ENCODE measurements at places on chromosomes 12 and 14.

- DNase-seq, result no peak
Measured at GRCh38 chr12:128818065-128819022, 5.4 kb downstream of the SLC15A4 start.

GRCh38 chr12:39327510-39327909, 115.4 kb downstream of the KIF21A start:
- no peak for DNase-seq

GRCh38 chr14:104138718-104139459, 502 bp downstream of the KIF26A start:
- DNase-seq, result no peak

DNA sequence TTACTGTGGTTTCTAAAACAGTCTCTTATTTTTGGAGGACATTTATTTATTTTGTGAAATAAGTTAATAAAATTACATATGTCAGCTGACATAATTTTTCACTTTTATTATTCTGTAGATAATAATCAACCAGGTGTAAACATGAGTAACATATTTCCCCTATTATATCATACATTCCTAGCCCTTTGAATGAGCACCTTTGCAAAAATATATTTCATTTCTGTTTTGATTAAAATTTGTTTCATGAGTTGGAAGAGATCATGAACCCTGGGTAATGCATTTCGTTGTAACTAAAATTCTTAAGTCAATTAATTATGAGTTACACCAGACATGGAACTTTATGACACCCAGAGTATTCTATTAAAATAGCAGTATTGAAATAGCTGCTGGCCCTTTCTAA, 56.3 kb downstream of the SLC16A7 start:
- DNase-seq, result no peak

GRCh38 chr12:34379142-34379541, 356.8 kb downstream of the ALG10 start:
- no peak for DNase-seq

- no peak for DNase-seq
Measured at GRCh38 chr12:108581311-108582227, 16.3 kb downstream of the TMEM119 start.

GRCh38 chr12:15996254-15996653, 85.1 kb downstream of the DERA start:
- no peak for DNase-seq

- DNase-seq, result peak; percentile 32
Measured at GRCh38 chr14:103679351-103679750, 35.9 kb downstream of the XRCC3 start.

DNA sequence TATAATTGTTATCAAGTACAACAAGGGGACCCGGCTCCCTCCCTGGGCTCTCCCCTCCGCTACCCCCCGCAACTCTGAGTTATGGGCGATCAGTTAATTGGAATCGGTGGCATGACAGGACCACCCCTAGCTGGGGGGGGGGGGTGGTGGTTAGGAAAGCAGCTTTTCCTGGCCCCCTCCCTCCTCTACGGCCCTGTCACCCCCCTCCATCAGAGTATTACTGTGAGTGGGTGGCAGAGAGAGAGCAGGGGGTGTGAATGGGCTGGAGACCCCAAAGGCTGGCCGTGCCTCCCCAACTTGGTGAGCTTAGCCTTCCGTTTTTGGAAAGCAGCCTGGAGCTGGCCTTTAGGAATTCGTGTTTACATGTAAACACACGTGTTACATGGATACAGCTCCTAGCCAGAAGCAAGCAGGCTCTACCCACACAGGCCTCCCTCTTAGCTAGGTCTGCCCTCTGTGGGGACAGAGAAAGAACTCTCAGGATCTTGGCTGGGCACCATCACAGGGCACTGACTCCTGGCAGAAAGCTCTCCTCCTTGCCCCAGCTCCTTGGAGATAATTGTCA, 1.1 kb upstream of the HOXC4 start:
- no peak for DNase-seq

DNA sequence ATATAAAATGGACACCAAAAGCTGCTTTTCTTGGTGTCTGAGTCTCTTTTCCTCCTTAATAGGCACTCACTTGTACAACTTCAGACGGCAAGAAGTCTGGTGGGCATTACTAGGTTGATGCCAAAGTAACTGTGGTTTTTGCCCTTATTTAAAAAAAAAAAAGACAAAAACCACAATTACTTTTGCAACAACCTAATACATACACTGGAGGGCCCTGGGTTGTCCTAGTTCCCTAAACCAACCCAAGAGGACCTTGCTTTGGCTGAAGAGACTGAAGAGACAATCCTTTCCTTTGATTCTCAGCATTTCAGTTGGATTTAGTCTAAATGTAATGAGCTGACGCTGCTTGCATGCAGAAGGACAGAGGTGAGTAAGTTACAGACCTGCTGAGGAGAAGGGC, 16.2 kb upstream of the PLEKHG3 start:
- no peak for DNase-seq

GRCh38 chr12:99131751-99132199, 486.7 kb downstream of the APAF1 start:
- DNase-seq, result no peak

- no peak for DNase-seq
Measured at GRCh38 chr14:68412505-68413465, 380.1 kb downstream of the ZFP36L1 start.

- DNase-seq, result no peak
Measured at GRCh38 chr12:32877601-32878459, 18.7 kb downstream of the PKP2 start.

DNA sequence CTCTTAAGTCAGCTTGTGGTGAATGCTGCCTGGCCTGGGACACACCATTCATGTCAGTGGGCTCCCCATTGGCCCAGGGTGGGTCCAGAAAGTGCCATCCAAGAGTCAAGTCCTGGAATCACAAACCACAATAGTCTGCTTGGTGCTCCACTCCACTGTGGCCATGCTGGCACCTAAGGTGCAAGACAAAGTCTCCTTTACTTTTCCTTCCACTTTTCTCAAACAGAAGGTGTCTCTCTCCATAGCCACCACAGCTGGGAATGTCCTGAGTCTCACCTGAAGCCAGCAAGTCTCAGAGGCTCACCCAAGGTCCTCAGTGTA, 9.0 kb downstream of the RDH16 start:
- DNase-seq, result no peak

DNA sequence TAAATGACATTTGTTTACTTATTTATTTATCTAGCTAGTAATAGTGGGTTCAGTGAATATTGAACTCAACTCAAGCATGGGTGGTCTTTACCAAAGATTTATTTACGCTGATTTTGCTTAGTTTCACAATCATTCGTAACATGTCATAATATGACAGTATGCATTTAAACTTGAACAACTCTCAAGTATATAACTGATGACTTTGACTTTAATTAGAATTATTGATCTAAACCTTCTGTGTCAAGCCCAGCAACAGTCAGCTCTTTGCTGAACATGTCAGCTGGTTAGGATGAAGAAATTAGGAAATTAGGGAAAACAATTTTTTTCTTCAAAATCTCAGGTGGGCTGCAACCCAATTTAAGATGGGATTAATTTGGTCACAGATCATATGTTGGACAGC, 210.5 kb upstream of the G2E3 start:
- no peak for DNase-seq

DNA sequence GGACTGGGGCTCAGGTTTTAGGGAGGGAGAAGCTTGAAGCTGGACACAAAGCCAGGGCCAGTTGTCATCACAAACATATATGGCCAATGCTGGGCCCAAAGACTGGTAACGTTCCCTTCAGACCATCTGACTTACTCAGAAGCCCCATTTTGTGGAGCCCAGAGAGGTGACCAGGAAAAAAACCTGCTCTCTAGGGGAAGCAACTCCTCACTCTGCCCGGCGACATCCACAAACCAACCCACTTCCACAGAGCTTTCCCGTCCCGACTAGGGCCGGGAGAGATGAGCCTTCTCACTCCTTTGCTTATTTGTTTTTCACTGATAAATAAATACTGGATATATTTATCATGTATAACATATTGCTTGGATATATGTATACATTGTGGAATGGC, 180.9 kb upstream of the RTL1 start:
- DNase-seq, result no peak

DNA sequence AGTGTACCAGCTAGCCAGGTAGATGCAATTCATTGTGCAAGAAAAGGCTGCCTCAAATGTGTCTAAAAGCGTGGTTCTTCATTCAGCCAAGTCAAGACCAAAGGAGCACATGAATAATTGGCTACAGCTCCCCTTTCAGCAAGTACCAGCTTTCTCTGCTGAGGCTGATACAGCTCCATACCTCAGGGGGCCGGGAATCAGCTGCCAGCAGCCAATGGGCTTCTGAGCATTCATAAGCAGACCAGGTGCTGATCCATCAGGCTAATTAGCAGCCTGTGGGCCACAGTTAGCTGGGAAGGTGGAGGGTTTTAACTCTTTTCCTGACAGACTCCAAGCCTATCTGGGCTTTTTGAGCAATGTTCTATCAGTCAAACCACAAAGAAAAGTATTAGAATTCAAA, 264.7 kb downstream of the APAF1 start:
- DNase-seq, result no peak

DNA sequence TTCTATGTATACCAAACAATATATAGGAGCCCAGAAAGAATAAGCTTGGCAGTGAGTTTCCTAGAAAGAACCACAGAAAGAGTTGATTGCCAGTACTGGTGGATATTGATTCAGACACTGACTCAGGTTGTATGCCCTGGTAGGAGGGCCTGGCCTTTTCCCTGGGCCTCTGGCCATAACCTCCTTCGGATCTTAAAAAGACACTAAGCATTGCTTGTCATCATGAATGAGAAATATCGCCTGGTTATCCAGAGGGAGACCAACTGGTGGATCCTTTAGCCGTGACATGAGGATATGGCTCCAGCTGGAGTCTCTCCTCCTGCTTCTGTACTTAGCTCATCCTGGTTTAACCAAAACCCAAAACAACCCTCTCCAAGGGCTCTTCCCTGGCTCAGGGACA, 231.5 kb downstream of the MSRB3 start:
- no peak for DNase-seq

Data from activated T-cell treated with anti-CD3 and anti-CD28 coated beads, Interleukin-2, amount 50 U/mL, for 4 hours (primary cell).